ENCODE measurements at places on chromosomes 11 and 22.

DNA sequence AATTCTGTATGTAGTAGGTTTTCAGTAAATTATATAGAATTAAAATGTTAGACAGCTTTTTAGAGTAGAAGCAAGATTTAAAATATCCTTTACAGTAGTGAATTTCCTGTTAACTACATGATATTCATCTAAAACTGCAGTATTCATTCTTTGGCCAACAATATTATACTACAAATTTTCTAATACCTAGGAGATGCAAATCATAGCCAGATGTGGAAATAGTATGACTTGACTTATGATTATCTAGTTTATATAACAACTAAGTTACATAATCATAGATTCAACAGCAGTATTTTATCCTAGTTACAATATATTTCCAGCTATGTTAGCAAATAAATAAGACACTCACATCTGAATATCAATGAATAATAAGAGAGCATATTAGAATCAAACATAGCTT lies 163.2 kb downstream of the MSANTD4 start:
- DNase-seq = no peak

GRCh38 chr11:23611726-23612125 lies 751.5 kb upstream of the CCDC179 start:
- no peak for DNase-seq

DNA sequence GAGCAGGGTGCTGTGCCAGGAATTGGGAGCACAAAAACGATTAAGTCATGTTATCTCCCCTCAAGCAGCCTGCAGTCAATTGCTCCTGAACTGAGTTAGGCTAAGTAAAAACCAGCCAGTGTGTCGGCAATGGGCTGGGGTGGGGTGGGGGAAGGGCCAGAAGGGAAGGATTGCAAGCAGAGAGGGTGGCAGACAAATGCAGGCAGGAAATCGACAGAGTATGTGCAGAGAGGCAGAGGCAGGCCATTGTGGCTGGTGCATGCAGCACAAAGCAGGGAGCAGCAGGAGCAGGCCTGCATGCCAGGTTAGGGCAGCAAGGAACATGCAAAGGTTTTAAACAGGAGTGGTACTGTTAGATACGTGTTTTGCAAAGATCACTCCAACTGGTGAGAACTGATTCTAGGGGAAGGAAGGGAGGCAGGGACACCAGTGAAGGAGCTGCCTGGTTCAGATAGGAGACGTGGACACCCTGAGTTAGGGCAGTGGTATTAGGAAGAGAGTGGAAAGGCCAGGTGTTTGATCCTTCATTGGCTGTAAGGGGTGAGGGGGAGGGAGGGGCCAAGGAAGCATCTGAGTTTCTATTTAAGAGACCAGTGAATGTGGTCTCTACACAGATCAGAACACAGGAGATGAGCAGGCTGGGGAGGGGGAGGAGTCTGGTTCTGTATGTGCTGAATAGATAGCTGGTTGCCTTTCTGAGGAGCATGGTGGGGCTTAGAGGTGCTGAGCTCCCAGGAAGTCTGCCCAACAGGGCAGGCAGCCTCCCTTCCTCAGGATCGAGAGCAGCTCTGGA lies 70.8 kb upstream of the PHOX2A start:
- DNase-seq = no peak

DNA sequence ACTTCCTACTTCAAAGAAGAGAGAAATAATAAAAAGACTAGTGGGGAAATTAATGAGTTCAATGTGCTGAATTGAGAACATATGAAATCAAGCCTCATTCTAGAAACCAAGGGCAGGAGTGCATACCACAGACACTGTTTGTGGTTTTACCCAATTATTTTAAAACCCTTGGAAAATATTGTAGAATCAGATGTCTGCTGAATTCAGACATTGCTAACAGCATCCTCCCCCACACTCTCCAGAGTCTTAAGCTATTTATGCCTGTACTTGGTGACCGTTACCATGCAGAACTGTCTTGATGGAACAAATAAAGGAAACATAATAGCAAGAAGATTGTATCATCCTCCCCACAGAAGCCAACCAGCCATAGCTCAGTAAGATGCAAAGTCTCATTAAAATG lies 850.1 kb downstream of the NTM start:
- no peak for DNase-seq

- DNase-seq = peak; percentile 65
Observed at GRCh38 chr11:63738720-63739360, 29.7 kb downstream of the ZFTA start.

DNA sequence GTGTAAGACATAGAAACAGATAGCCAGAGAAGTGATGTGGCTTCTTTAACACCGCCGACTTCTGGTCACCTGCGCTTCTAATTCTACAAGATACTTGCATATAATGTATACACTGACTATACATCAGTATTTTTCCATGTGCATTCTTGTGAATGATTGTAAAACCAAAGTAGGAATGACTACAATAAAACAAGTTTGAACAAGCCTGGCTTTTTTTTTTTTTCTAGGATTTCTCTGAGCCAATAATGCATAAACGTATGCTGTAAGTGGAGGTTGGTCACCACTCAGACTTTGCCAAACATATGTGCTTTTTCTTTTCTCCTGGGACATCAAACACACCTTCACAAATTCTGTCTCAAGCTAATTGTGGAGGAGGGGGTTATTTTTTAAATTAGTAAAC lies 237.8 kb upstream of the KIRREL3 start:
- no peak for DNase-seq

- no peak for DNase-seq
Observed at GRCh38 chr22:38120359-38121110, 10.1 kb upstream of the BAIAP2L2 start.

DNA sequence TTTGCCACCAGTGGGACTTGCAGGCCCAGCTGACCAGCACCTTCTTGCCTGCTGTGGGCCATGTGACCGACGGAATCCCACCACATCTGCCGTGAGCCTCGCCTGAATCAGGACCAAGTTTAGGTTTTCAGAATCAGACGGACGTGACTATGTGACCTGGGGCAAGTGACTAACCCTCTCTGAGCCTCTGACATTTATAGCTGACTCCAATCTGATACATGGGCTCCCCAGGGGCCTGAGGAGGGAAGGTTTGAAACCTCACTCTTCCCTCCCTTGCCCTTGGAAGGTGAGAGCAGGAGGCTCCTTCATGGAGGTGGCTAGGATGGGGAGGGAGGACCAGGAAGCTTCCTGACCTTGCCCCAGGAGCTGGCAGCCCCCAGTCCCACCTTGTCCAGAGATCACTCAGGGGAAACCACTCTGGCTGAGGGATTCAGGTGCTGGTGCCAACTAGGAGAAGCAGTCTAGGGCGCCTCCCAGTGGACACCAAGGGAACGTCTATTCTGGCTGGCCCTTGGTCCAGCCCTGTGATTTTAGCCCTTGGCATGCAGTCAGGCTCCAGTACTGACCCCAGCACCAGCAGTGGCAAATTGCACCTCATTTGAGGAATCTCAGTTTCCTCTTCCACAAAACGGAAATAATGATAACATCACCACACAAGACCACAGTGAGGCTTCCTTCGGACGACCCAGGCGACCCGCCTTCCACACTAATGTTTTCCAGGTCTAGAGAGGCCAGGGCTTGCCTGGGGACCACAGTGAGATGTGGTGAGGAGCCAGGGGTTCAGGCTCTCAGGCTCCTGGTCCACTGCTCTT lies 47.2 kb upstream of the SYT7 start:
- DNase-seq = no peak

DNA sequence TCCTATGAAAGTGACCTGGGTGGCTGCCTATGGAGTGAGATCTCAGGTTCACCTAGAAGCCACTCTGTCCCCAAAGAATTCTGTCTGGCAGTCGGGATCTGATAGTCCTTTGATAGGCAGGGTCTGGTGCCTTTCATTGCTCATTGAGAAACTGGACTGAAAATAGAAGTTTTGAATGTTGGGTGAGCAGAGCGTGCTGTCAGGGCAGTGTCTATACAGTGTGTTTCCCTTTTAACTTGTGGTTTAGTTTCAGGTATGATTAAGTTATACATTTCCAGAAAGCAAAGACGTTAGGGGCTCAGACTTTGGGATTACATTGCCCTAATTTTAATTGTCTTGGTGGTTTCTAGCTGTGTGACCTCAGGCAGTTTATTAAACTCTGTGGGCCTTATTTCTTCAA lies 111.3 kb upstream of the PAX6 start:
- no peak for DNase-seq

- DNase-seq = no peak
Observed at GRCh38 chr11:3810951-3811350, 2.6 kb downstream of the PGAP2 start.

DNA sequence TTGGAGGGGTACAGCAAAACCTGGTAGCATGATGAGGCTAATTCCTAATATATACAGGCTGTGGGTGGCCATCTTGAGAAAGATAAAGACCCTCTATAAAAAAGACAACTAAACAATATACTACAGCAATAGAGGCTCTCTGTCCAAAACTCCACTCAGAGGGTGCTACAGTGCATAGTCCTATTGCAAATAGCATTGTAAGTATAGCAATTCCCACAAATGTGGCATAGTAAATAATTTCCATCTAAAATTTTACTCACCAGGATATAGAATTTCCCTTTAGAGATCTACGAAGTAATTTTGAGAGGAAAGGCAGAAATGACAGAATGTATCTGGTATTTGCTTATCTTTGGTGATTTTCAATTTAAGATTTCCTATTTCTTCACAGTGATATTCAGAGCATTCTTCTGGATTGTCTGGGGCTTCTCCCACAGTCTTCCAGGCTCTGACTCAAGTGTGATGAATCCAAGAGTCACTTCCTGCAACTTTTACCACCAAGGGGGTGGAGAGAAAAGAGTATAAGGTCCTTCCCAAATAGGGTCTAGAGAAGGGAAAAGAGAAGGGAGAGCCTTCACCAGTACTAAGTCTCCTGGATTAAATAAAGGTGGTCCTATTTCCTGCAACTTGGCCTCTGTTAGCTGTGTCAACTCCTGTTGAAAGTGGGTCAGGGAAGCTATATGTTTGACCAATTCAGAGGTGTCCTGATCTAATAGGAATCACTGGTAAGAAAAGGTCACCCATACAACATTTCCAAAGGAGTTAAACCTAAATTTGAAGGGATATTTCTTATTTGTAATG lies 1054.7 kb upstream of the CNTN5 start:
- no peak for DNase-seq

DNA sequence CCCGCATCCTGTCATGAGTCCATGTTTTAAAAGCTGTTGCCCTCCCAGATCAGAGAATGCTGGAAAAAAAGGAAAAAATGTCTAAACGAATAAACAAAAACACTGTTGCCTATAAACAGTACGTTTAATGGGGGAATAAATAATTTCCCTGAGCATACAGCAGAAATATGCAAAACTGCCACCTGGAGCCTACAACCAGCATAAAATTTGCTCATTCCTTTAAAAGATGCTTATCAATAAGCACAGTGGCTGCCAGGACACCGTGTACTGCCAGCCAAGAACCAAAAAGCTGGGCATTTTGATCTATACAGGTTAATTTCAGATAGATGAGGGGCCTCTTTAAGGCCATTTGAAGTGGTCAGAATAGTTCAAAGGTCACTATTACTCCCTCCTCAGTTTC lies 5.7 kb upstream of the CPT1A start:
- DNase-seq = no peak

GRCh38 chr11:67345247-67345919 lies 8.0 kb downstream of the POLD4 start:
- DNase-seq = no peak

GRCh38 chr22:35258191-35258988 lies 1.1 kb downstream of the HMGXB4 start:
- DNase-seq = no peak

DNA sequence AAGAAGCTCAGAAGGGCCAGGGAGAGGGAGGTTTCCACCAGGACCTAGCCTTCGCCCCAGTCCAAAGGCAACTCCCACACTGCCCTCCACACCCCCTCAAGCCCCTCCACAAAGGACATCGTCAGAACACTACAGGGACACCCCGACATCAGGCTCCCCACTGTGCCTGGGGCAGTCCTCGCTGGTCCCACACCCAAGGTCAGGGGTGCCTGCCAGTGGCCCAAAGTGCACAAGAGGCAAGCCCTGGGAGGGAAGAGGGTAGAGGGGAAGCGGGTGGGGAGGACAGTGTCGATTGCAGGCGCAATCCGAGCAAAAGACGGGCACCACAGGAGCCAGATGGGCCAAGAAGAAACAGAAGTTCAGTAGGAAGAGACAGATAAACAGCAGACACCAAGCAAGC lies 35.6 kb upstream of the JAM3 start:
- no peak for DNase-seq

- no peak for DNase-seq
Observed at GRCh38 chr11:8352103-8352875, 88.6 kb upstream of the LMO1 start.
